ENCODE measurements at places on chromosomes 5 and 9.

DNA sequence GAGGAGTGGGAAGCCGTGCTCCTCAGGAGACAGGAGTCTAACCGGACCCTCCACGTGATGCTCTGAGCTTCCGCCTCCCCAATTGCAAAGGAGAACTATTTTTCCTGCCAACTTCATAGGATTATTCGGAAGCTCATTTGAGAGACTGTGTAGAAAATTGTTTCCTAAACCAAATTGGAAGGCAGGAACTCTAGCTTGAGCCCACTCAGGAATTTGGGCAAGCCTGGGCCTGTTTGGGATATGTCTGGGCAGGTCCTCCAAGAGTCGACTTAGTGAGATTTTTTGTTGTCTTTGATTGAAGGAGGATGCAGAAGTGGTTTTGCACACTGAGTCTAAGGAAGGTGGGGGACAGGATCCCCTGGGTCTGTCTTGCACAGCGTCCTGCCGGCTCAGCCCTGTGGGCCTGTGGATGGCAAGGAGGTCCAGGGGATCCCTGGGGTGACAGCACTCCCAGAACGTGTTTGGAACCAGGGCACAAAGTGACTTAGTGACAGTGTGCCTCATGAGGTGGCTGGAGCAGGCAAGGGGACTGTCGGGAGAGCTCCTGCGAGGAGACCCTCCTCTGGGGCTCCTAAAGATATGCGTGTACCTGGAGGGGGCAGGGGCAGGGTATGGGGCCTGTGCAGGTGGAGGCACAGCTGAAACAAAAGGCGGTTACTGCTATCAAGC lies 283.3 kb downstream of the NSG2 start:
- DNase-seq = no peak

- DNase-seq = peak; percentile 7
Observed at GRCh38 chr5:132484391-132484725, 6.2 kb downstream of the IRF1 start.

- DNase-seq = no peak
Observed at GRCh38 chr5:91794856-91795548, 411.9 kb upstream of the ARRDC3 start.

DNA sequence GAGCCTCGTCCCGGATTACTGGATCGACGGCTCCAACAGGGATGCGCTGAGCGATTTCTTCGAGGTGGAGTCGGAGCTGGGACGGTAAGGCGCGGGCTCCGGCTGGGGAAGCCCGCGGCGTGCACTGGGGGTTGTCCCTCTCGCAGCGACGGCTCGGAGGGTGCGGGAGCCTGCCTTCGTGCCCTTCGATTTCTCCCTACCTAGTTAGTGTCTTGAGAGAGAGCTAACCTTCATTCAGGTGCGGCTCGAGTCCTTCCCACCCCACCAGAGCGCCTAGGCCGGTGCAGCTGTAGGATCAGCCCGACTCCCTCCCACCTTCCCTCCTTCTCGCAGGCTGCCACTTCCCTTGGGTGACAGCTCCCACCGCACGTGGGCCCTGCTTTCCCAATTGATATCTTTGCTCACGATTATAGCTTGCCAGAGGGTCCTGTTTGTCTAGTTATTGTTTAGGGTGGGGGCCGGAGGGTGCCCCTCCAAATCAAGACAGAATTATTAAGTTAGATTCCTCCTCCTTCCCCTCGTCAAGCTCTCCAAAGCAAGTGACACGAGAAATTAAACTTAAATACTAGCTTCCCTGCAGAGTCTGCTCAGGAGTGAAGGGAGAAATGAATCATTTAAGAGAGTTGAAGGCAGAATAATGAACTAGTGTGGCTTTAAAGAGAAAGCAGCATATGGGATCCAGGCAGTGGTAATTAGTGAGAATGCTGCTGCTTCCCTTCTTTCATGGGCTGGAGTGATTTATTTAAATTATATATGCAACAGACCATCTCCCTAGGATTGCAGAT lies 569 bp downstream of the CAMK4 start:
- no peak for DNase-seq

DNA sequence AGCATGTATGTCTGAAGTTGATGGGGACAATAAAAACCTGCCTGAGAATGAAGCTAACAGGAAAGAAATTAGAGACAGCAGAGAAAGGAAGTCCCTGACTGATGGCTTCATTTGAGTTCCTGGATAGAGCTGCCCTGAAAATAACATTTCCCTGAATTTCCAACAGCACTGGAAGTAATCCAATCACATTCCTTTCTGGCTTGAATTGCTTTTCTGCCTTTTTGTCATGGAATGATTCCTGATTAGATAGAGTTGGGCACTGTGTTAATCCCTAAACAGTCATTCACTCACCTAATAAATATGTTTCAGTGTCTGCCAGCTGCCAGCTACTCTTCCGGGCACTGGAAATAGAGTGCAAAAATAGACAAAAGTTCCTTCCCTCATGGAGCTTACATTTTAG lies 30.0 kb upstream of the SH3RF2 start:
- DNase-seq = no peak

- no peak for DNase-seq
Observed at GRCh38 chr5:28374492-28374967, 1336.1 kb upstream of the CDH9 start.

- no peak for DNase-seq
Observed at GRCh38 chr5:107968998-107969397, 298.3 kb upstream of the EFNA5 start.

DNA sequence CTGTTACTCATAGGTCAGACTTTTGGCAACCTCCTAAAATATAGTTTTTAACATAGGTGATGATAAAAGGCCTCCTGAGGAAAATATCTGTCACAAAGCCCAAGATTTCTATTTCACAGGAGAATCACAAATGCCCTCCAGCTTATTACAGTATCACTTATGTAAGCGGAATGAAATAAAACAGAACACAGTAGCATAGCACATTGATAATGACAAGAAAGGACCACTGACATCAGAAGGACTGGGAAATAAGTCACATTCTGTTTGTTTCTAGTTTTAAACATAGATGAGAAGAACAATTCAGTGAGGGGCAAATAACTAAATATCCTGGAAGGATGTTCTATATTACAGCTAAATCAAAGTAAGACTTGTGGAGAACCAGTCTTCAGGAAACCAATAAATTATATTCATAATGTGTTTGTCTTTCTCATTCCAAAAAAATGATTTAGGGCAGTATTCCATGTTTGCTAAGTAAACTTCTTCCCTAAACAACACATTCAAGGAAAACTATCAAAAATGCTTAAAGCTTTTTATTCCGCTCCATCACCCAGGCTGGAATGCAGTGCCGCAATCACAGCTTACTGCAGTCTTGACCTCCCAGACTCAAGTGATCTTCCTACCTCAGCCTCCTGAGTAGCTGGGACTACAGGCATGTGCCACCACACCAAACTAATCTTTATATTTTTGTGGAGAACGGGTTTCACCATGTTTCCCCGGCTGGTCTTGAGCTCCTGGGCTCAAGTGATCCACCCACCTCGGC lies 20.8 kb upstream of the CTNNAL1 start:
- no peak for DNase-seq

DNA sequence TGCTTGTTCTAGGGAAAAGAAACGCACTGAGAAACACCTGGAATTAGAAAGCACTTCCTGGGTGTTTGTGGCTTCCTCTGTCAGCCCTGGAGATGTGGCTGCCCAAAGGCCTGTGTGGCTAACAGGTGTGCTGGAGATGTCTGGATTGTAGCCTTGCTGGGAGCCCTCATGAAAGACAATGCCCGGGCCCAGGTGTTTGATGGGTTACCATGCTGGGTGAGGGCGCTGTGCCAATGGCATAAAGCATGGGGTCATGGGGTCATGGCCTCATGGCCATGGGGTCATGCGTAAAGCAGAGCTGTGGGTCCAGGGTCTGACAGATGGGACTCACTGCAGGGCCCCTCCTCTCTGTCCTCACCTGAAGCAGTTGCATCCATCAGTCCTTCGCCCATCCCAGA lies 21.6 kb downstream of the ANKRD33B start:
- no peak for DNase-seq

GRCh38 chr9:419571-420171 lies 205.0 kb downstream of the DOCK8 start:
- DNase-seq = no peak
